ENCODE measurements at places on chromosomes 11 and 22.

DNA sequence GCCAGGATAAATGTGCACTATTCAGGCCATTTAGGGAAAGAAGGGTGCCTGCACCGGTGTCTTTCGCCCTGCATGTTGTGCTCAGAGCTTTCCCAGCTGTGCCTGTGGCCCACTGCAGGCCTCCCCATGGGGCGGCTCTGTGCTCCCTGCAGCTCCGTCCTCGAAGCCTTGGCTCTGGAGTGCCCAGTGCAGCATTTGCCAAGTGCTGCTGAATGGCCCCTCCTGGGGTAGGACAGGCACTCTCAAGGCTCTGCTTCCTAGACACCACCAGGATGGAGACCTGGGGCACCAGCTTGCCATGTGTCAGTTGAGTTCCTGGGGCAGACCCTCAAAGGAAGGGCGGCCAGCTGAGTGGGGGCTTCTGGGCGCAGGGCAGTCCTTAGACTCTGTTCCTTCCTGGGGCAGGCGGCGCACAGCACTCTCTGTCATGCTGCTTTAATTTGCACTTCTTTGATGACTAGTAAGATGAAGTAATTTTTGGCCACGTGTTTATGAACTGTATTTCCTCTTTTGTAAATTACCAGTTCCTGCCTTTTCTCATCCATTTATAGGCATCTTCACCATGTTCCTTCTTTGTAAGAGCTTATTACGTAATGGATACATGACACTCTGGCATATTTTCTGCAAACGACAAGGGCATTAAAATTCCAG, 32.1 kb upstream of the GNB1L start:
- no peak for DNase-seq

DNA sequence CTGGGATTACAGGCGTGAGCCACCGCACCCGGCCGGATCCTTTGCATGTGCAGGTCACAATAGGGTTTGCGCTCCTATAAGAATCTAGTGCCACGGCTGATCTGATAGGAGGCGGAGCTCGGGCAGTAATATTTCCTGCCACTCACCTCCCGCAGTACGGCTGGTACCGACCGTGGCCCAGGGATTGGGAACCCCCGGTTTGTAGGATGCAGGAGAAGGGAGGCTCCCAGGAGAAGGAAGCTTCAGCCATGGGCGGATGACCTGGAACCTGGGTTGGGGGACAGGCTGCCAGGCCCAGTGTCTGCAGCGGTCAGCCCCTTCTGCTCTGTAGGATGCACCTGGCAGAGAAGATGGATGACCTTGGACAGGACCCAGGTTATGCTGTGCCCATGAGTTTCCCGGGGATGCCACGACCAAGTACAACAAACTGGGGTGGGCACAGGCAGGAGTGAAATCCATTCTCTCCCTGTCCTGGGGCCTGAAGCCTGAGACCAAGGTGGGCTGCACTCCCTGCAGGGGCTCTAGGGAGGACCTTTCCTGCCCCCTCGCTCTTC, 818.9 kb downstream of the BRD1 start:
- DNase-seq = no peak

- no peak for DNase-seq
These were observed 12.4 kb downstream of the POLR3H start for GRCh38 chr22:41531715-41532477.

- no peak for DNase-seq
These were observed 3.2 kb downstream of the SIRT3 start for GRCh38 chr11:232783-233565.

DNA sequence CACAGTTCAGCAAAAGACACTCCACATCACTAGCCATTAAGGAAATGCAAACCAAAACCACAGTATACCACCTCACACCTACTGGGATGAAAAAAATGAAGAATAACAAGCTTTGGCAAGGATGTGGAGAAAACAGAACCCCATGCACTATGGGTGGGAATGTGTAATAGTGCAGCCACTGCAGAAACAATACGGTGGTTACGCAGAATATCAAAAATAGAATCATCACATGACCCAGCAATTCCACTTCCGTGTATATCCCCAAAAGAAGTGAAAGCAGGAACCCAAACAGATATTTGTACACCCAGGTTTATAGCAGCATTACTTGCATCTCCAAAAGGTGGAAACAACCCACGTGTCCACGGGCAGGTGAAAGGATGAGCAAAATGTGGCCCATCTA, 20.8 kb downstream of the CARS1 start:
- no peak for DNase-seq

- DNase-seq = peak; percentile 83
These were observed 63.4 kb downstream of the FLI1 start for GRCh38 chr11:128757235-128757711.

DNA sequence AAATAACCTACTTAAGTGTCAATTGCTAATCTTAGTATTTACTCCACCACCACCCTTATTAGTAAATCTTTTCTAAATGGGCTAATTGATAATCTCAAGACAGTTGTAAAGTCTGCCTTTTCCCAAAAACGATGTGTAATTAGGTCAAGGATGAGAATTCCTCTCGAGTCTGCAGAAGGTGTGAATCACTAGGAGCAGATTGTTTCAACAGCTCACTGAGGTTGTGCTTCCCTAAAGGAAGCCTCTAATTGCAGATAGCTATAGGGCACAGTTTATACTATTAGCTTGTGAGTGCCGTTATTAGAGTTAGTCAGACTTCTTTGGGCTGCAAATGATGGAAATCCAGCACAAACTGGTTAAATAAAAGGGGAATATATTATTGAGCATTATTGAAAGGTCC, 84.9 kb downstream of the C11orf91 start:
- DNase-seq = no peak

DNA sequence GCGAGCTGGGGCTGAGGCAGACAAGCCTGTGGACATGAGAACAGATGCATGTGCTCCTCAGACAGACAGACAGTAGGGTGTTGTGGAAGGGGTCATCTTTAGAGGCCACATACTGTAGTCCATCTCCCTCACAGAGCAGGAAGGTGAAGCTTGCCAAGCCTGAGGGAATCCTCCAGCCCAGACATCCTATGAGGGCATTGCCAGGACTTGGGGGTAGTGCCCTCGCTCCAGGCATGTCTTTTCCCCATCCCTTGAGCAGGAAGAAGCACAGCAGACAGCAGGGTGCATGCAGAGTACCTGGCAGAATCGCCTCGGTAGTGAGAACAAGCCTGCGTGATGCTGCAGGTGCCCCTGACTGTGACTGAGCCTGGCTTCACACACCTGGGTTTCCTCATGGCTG, 66.5 kb upstream of the CLDN5 start:
- DNase-seq = no peak

DNA sequence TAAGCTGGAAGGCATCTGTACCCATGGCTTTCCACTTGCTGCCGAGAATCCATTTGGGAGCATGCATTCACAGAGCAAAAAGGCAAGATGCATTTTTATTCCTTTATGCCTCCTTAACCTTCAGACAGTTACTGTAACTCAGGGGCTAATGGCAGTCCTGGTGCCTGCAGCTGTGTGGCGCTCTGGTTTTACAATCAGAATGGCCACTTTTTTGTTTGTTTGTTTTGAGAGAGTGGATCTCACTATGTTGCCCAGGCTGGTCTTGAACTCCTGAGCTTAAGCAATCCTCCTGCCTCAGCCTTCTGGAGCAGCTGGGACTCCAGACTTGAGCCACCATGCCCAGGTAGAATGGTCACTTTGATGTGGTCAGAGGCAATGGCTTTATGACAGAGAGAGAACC, 101.8 kb downstream of the NAV2 start:
- DNase-seq = no peak

- no peak for DNase-seq
These were observed 421.6 kb downstream of the METTL15 start for GRCh38 chr11:28529540-28530410.

GRCh38 chr11:63243533-63243932, at the start of gene SLC22A25:
SLC22A25 (minus strand) TSS chr11:63243599; CDS start chr11:63229652, 13,947 bp downstream.
- DNase-seq = no peak

Measured in CD8-positive, alpha-beta memory T cell (primary cell).